ENCODE measurements at places on chromosomes 2 and 18.

DNA sequence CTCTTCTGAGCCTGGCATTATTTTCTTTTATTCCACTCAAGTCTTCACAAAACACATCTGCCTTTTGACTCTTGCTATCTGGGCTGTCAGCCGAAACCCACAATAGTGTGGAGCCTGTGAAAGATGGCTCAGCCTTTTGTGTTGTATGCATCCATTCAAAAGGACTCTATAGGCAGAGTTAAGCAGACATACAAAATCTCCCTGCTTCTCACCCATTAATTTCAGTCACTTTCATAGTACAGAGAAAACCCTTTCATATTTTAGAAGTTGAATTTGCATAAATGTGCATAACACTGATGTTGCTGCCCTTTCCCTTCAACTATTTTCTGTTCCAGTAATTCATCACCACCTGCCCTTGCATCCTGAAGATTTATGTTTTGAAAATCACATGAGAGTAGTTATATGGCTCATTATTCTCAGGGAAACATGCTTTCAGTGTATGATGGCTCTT, 154.6 kb downstream of the EVA1A start:
- no peak for DNase-seq

- DNase-seq: no peak
Measured at GRCh38 chr18:39350945-39351344, 1785.3 kb upstream of the CELF4 start.

GRCh38 chr2:137156221-137156844, 391.0 kb downstream of the THSD7B start:
- no peak for DNase-seq

- DNase-seq: no peak
Measured at GRCh38 chr18:65906621-65907034, 155.8 kb downstream of the CDH7 start.

GRCh38 chr2:102792568-102793208, 30.9 kb downstream of the TMEM182 start:
- no peak for DNase-seq

DNA sequence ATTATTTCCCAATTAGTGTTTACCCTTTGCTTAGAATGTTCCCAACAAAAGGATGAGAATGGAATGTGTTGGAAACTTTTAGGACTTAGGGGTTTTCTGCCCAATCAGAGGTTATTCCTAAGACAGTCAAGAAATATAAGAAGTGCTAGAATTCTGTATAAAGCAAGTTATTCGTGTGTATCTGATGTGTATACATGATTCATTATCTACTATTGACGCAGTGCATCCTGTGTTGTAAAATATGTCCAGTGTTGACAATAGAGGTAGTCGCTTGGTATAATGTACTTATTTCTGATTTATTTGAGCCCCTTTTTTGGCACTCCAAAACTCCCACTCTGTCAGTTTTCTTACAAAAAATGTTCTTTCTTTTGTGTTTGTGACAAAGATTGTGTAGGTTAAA, 881 bp downstream of the PIKFYVE start:
- DNase-seq: no peak
